Caco-2 (cell line): ENCODE measurements at places on chromosomes 11 and 22.

GRCh38 chr22:30314915-30315314, 11.8 kb downstream of the TBC1D10A start:
- DNase-seq: no peak

GRCh38 chr11:22749536-22749935, 80.1 kb downstream of the SVIP start:
- no peak for DNase-seq

DNA sequence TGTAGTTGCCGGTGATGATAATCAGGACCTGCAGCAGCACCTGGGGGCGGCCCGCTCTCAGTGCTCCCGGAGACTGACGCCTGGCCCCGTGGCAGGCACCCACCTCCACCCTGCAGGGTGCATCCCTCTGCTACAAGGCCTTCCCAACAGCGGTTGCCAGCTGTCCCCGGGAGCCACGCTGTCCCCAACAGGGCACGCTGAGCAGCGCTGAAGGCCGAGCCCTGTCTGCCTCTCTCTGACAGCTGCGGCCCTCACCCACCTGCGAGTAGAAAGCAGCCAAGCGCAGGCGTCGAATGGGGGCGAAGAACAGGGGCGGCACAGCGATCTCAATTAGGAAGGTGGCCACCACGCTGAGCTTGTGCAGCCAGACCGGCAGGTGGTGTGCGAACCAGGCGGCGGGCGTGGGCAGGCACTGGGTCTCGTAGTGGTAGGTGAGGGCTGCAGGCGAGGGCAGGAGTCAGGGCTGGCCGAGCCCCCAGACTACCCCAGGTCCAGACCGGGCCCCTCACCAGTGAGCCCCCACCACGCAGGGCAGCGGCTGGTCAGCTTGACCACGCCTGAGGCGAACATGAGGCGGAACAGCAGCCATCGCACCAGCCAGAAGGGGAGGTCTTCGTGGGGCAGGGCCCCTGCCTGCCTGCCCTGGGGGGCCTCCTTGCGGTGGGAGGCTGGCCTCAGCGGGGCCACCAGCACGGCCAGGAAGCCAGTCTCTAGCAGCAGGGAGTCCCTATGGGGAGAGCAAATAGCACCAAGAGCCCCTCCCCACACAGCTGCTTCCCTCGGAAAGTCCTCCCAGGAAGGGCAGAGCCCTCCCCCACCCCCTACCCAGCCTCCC, 1.5 kb downstream of the LMF2 start:
- peak; percentile 43 for DNase-seq

DNA sequence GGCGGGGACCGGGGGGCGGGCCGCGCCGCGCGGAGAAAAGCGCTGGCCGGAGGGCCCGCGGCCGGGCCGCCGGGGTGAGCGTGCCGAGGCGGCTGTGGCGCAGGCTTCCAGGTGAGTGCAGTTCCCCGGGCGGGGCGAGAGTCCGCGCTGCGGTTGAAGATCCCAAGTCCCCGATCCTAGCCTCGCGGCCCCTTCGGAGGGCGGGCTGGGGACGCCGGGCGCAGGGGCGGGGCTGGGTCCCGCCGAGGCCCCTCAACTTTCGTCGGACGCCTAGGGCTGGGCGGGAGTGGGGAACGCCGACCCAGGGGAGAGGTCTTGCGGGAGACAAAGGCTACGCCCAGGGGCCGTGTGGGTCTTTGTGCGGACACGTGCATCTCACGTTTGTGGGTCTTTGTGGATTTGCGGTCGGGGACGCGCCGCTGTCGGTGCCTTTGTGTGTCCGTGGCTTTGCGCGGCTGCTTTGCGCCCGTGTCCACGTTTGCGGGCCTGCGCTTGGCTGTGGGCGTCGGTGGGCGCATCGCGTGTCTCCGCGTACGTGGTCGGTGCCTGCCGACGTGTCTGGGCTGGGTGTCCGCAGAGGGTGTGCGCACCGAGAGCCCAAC, at the start of gene TSKU:
TSKU (plus strand) TSS at position 63 of the 602 bp plus-strand sequence. CDS start 12,261 bp downstream, outside the sequence.
- no peak for DNase-seq

GRCh38 chr11:60950933-60951605, 907 bp downstream of the SLC15A3 start:
- DNase-seq: no peak

- no peak for DNase-seq
These were observed 551.6 kb downstream of the METTL15 start for GRCh38 chr11:28659716-28660348.

- DNase-seq: no peak
These were observed 4.0 kb upstream of the RCOR2 start for GRCh38 chr11:63920939-63921417.

DNA sequence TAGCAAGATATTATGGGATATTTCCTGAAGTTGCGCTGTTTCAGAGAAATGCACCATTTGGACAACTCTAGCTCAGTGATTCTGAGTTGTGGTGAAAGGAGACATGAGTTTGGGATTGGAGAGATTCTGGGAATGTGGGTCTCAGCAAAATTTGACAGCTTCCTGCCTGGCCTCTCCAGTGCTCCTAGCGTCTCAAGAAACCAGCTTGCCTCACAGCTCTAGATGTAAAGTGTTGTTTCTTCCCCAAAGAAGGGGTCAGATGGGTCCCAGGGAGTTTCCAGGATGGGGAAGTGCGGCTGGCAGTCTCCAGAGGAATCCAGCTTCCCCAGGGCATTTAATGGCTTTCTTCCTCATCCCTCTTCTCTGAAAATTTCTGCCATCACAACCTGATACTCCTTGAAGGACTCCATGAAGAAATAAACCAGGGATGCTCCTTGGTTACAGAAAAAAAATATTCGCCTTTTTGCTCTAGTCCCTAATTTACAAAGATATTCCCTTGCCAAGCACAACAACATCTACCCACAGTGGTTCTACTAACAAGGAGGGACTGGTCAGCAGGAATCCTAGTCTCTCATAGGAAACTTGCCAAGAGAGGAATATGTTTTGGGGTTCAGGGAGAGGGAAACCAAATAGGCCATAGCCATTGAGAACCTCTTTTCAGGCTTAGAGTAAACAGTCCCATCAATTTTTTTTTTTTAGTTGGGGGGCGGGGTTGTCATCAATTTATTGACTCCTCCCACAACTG, 185.4 kb upstream of the E2F8 start:
- DNase-seq: no peak

- no peak for DNase-seq
These were observed 233.5 kb downstream of the DSCAML1 start for GRCh38 chr11:117563556-117563955.

- no peak for DNase-seq
These were observed 47.1 kb downstream of the INSC start for GRCh38 chr11:15161790-15162189.

DNA sequence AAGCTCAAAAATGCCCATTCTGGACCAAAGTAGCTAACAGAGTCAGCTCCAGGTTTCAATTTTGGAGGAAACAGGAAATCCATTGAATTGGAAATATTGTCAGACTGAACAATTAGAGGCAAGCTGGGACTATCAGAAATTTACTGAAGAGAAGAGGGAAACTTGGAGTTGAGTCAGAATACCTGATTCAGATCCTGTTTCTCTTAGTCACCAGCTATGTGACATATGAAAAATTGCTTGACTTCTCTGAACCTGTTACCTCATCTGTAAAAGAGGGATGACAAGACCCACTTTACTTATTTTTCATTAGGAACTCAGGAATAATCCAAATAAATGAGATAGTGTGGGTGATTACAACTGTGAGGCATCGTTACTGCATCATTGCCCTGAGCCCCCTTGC, 148.9 kb upstream of the CADM1 start:
- DNase-seq: no peak

GRCh38 chr11:62000539-62001446, 33.4 kb upstream of the FTH1 start:
- no peak for DNase-seq

- DNase-seq: no peak
These were observed 70.3 kb downstream of the TRIM29 start for GRCh38 chr11:120067438-120068113.

DNA sequence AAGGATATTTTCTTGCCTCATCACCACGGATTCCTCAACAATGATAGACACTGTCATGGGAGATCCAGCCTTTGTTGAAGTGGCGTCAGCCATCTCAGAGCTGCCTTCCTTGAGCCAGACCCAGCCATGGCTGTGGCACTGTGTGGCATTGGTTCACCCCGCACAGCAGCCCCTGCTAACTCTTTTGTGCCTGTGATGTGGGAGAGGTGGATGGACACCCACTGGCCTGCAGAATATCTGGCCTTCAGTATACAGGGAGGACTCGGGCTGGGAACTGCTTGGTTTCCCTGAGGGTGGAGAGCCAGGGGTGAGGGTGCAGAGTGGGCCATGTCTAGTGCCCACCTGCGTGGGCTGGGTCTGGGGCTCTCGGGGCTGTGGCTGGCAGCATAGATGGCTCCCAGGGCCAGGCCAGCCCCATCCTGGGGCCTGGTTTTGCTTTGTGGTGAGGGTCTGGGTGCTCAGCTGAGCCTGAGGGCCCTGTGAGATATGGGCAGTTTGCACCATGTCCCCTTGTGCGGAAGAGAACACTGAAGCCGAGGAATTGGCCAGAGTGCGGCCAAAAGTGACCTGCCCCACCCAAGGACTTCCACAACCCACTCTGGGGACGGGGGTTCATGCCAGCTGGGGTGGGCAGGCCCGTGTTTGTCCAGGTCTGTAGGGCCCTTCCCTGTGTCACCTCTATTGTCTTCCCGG, 6.1 kb downstream of the CLDN5 start:
- DNase-seq: no peak

GRCh38 chr22:38881464-38881871, 9.5 kb upstream of the CBX6 start:
- DNase-seq: no peak

DNA sequence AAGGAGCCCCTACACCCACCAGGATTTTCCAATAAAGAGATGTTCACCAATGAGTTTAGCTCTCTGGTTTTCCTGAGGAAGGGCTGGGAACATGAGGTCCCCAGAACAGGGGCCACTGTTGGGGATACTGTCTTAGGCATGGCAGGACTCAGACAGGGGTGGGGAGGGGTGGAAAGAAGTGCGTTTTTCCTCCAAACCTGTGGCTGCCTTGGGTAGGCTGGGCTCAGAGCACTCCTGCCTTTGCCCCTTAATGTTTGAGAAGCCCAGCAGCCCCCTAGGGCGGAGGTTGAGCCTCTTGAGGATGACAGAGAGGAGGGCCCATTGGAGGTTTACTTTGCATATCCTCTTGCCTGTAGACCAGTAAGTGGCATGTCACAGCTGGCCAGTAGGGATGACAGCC, 10.6 kb downstream of the MTFP1 start:
- no peak for DNase-seq

DNA sequence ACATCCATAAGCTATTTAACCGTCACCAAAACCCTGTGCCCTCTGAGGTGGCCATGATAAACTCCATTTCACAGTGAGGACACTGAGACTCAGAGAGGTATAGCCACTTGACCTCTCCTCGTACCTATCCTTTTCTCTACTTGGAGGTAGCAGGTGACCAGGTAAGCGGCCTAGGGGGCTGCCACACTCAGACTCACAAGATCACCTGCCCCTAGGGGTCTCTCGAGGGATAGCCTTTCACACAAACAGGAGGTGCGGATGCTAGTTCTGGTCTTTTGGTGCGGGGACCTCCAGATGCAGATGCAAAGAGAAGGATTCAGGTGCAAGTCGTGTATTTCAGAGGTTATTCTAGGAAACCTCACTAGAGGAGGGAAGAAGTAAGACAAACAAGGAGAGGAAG, 14.6 kb downstream of the MS4A18 start:
- DNase-seq: no peak

- no peak for DNase-seq
These were observed 5.7 kb downstream of the AMBRA1 start for GRCh38 chr11:46588131-46588530.

DNA sequence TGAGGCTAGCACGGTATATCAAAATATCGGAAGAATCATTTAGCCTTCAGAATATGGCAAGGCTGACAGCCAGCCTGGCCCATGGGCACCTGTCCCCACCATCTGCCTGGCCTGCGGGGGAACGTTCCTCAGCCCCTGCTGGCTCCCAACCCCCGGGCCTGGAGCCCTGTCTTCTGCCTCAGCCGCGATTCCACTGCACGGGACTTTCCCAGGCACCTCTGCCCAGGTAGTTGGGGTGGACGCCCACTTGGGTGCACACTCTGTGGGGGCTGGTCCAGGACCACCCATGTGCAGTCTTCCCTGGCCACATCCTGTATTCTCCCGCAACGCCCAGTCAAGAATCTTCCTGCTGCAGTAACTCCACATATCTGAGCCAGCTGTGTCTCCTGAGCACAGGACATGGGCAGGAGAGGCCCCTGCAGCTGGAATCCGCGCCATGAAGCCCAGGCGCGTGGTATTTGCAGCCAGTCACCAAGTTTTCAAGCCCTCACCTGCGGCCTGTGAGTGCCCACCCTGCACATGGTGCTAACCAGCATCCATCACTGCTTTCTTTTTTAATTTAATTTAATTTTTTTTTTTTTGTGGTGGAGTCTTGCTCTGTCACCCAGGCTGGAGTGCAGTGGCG, 77.9 kb downstream of the KCNQ1 start:
- DNase-seq: peak; percentile 29

- DNase-seq: no peak
These were observed 1.2 kb downstream of the BET1L start for GRCh38 chr11:206002-206384.

GRCh38 chr22:48757985-48758561, 1069.6 kb downstream of the BRD1 start:
- DNase-seq: no peak

GRCh38 chr11:8720868-8721608, 38.4 kb downstream of the RPL27A start:
- peak; percentile 90 for DNase-seq

GRCh38 chr11:118740892-118741291, 50.1 kb downstream of the DDX6 start:
- peak; percentile 32 for DNase-seq

GRCh38 chr11:105152021-105152512, 12.5 kb upstream of the CARD18 start:
- no peak for DNase-seq

DNA sequence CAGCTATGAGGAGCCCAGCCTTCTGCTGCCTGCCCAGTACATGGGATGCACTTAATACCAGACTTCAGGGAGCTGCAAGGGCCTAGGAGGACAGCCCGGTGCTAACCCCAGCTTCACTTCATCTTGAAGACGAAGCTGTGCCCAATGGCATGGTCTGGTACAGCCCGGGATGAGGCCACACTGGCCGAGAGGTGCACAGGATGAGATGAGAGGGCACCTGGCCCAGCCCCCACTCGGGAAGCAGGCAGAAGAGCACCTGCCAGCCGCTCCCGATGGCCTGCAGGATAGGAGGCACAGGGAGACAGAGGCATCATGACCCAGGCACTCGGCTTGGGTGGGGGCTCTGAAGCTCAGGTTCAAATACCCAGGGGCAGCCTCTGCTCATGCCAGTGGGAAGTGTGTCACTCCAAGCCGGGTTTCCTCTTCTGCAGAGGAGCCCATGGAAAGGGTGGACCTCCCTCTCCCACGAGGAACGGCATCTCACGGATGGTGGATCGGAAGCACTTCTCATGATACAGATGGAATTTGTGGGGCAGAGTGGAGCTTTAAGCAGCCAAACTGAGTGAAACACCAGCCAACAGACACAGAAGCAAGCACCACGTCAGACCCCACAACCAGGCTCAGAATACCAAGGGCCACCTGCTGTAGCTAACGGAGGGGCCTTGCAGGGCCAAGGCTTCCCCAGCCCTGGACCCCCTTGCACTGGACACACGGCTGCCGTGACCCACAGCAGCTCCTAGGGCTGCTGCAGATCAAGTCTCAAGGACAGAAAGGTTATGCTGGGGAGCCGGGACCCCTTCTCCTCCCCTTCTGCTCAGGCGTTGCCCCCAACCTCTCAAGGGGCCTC, 875.2 kb downstream of the BRD1 start:
- DNase-seq: no peak

- no peak for DNase-seq
These were observed 61.4 kb upstream of the SYT13 start for GRCh38 chr11:45347348-45348082.

GRCh38 chr11:693415-693831, 1.6 kb downstream of the DEAF1 start:
- DNase-seq: no peak

- DNase-seq: peak; percentile 29
These were observed 86.9 kb upstream of the NNMT start for GRCh38 chr11:114209343-114209742.
